CD4-positive, alpha-beta T cell treated with Interferon alpha-2 for 1 hour (primary cell): ENCODE measurements at places on chromosomes 5 and 9.

DNA sequence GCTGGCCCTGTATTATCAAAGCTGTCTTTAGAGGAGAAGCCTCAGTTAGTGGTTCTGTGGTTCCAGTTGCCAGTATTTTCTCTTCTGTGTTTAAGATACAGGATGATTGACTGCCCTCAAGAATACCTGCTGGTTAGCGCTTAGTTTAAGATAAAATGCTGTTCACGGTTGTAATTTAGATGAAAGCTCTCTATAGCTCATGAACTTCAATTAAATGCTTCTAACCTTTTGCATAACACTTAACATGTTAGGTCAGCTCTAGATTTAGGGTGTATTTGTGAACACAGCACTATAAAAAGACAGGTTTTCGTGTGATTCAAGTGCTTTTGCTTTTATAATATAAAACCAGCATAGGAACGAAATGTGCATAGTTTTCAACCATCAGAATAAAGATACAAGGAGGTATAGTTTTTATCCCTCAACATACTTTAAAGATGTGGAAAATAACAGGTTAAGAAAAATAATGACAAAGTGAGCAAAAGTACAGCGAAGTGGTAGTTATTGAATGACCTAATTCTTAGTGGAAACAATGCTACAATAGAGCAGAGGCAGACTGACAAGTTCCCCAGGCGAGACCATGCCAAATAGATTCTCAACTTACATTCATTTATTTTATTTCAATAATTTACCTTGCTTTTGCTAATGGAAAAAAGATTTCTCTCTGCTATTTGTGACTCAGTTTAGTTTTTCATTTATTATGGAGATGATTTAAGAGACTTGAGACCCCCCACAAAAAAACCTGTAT, 602.6 kb upstream of the DMAC1 start:
- no peak for DNase-seq

- DNase-seq: no peak
These were observed 75.9 kb upstream of the HTR4 start for GRCh38 chr5:148730270-148730669.

DNA sequence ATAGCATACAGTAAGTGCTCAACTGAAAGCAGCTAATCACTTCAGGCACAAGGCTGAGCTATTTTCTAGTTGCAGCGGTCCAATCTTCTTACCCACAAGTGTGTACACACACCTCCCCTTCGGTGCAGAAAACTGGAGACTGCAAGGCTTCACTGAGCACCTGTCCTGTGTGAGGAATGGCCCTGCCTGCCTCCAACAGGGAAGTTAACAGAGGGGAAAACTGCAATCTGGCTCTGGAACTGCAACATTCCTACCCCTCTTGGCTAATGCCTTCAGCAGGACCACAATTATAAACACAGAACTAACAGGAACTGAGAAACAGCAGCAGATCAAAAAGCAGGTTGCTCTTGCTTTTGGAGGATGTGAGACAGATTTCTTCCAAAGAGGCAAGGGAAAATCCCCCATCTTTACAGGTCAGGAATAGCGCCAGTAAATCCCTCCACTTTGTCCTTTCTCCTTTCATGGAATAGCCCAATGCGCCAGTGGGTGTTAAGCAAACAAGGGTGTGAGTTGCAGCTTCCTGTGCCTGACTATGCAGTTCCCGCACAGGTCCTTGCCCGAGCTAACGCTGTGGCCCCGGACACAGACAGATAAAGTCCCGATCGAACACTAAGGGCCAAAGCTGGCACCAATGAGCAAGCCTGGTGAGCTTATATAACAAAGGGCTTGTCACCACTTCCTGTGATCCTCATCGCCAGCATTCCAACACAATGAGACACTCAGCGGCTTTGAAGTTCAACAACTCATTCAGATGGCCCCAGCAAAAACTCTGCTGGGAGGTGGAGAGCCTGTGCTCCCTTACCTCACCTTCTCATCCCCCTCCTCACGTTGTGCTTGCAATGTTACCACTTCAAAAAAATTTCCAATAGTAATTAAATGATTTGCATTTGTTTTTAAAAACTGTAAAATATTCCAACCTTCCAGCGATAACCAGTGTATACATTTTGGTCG, 21.5 kb downstream of the SHB start:
- DNase-seq: no peak

- DNase-seq: no peak
These were observed 36.3 kb downstream of the STK10 start for GRCh38 chr5:172151661-172152210.

GRCh38 chr5:126961128-126961527, 69.2 kb downstream of the MARCHF3 start:
- no peak for DNase-seq

DNA sequence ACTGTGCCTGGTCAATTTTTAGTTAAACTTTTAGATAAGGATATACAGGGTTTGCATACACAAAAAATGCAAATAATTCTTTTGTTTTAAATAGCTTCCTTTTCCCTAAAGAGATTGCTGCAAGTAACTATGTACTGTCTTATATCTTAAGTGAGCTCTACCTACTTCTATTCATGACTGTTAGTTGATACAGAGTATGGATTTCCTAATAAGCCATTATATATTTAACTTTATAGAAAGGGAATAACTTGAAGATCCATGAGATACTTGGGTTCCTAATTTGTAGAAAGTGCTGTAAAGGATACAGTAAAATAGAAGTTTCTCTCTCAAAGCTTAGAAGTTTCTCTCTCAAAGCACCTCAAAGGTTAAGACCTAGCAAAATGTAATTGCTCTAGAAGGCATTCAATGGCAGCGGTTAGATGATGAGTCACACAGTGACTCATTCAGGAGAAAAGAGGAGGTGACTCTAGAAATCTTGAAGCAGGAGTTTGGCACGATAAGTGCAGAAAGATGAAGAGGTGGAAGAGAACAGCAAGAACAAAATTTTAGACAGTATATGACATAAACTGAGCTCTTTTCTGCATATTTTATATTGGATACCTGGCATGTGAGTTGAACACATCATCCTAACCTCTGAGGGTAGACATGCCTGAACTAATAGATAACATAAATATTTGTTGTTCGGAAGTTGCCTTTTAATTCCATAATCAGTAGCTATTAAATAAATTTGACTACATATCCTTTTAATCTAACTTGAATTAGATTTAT, 5.5 kb upstream of the DNAJC21 start:
- no peak for DNase-seq

GRCh38 chr5:136309932-136310598, 55.3 kb downstream of the TRPC7 start:
- DNase-seq: no peak

DNA sequence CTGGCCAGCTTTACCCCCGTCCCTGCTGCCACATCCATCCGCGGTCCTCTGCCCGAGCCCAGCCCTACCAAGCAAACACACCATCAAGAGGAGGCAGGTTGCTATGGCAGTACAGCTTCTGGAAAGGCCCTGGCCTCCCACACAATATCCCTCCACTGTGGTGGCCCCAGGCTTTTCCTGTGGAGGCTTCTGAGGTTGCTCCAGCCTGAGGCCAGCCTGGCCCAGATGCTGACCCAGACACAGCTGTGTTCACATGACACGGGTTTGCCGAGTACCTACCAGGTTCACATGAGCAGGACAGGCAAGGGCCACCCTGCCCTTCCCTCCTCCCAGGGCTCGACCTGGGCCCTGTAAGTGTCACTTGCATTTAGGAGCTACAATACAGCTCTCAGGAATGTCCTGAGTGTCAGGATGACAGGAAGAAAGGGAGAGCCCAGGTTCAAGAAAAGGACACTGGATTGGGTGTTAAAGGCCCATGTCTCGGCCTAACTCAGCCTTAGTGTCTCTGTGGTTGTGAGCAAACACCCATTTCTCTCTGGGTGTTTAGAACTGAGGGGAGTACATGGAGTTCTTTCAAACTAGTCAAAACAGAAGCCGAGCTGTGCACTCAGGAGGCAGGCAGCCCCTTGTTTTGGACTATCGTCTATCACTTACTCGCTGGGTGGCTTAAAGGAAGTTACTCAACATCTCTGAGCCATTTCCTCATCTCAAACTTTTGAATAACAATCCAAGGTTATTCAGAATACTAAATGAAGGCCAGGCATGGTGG, 40.2 kb downstream of the NAIF1 start:
- peak; percentile 60 for DNase-seq

DNA sequence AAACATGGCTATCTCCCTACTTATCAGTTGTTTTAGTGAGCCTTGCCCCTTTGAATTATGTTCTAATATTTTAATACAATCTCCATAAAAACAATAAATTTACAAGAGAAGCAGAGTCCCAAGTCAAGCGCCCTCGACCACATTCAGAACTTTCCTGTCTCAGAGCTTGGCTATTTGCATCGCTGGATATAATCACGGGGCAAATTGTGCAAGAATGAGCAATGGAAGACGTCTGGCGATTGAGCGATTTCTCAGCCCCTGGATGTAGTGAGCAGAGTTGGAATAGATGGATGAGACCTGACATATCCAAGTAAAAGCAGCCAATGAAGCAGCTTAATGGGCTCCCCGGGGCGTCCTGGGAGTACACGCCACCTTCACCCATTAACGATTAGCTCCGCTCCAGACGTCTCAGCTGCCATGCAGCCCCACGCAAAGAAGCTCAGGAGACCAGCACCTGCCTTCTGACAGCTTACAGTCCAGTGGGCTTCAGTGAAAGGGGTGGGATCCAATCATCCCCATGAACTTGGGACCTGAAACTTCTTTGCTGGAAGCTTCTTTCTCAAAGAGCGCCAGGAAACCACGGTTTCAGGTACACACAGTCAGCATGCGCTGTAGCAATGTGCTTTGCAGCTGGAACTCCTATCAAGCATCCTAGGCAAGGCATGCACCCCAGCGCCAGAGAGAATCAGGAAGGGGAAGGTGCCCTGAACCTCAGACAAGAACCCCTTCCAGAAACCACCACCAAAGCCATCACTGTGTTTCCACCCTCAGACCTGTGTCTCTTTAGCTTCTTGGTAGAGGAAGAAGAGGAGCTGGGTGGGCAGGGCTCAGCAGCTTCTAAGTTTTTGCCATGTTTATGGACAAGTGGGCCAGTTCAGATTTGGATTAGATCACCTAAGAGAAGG, 92.0 kb upstream of the IRX4 start:
- no peak for DNase-seq

- no peak for DNase-seq
These were observed 356.3 kb downstream of the BNC2 start for GRCh38 chr9:16514131-16514530.

DNA sequence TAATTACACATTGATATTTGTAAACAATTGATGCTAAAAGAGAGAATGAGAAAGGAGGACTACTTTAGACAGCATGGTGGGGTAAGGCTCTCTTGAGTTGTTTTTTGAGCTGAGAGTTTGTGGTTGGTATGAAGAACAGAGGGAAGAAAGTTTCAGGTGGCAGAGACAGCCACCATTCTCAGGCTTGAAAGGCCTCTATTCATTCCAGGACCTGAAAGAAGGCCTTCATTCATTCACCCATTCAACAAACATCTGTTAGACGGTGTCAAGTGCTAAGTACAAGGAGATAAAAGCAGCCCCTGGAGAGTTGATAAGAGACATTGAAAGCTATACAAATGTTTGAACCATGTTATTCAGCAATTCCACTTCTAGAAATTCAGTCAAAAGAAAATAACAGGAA, 21.7 kb upstream of the ADAM19 start:
- no peak for DNase-seq

DNA sequence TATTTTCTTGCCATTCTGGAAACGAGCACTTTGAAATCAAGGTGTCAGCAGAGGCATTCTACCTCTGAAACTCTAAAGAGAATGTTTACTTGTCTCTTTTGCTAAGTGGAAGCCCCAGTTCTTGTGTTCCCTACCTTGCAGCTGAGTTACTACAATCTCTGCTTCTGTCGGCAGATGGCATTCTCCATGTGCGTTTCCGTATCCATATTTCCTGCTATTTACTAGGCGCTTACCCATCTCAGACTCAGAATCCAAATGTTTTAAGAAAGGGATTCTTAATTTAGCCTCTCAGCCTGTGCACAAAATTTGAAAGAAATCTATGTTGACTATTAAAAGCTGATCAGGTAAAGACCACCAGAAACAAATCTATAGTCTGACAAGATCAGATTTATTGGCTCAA, 221.3 kb upstream of the FTMT start:
- DNase-seq: no peak

GRCh38 chr9:110143950-110144545, 63.9 kb downstream of the C9orf152 start:
- peak; percentile 49 for DNase-seq

DNA sequence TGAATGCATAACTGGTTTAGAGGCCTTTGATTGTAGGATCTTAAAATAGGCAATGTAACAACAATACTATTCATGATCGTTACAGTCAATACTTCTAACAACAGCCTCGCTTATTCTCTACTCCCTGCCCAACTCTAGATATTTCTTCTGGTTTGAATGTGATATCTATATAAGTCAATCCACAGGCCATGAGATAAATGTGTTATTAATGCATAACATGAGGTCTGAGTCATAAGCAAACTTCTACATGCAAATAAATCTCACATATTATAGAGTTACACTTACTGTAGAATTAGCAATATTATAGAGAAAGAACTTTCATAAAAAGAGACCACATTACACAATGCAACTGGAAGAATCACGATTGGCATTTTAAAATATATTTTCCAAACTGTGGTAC, 2.9 kb upstream of the ALDOB start:
- no peak for DNase-seq

- no peak for DNase-seq
These were observed 12.9 kb upstream of the RHOBTB3 start for GRCh38 chr5:95718203-95718602.

DNA sequence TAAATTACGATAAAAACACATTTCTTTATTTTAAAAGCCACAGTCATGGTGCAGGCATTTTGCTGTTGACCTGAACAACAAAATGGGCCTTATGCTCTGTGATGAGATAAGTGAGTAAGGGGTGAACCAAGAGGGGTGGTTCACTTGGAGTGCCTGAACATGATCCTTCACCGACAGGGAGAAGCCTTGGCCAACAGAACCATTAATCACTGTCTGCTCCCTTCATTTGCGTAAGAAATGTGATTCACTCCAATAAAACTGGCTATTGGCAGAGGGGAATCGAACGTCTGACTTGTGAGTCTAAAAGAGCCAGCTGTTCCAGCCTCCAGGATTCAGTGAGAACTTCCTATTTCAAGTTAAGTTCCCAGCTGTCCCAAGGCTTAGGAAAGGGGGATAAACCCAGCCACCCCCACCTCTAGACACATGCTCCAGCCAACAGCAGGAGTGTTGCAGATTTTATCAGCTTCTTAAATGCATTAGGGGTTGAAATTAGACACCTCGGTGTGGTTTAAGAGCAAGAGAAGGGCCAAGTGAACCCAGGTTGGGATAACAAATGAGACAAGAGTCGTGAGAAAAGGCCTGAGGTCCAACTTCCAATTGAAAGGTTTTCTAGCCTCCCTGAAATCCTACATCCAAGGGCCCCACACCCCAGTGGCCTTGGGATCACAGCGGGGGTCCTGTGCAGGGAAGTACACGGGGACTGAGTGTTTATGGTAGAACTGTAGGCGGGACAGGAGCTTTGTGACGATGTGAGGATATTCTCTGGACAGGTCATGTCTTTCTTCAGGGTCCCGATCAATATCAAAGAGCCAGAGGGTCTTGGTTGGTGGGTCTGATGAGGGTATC, 131.4 kb upstream of the LHFPL2 start:
- DNase-seq: no peak
